Stimulated activated CD4-positive, alpha-beta T cell treated with anti-CD3 and anti-CD28 coated beads, Interleukin-15, amount 100 ng/mL, for 1 hour (primary cell): ENCODE measurements at places on chromosomes 2 and 18.

- DNase-seq = no peak
Observed at GRCh38 chr2:10460366-10460796, 12.3 kb upstream of the ODC1 start.

DNA sequence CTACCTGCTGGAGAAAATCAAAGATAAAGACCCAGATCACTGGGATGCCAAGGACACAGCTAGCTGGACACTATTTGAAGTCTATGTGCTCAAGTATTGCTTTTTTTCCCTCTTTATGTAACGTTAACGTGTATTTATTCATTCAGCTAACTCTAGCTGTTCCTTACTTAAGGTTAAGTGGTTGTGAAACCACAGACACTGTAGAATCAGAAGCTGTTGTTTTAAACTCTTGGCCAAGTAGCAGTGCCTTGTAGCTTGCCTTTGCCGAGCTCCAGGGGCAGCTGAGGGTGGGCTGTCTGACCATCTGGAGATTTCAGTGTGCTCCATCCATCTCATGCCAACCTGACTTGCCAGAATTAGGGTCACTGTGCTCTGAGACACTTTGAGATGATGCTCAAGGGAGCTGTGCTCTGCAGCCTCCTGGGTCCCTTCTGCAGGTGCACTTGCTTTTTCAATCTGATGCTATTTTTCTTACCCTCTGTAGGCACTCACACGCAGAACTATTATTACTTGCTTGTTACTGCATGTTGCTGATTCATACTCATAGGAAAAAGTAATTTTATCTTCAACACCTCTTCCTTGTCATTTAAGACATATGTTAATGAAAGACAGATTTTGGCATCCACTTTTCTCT is 116.2 kb downstream of the METTL8 start:
- DNase-seq = no peak

- DNase-seq = no peak
Observed at GRCh38 chr2:15471606-15472005, 89.5 kb downstream of the NBAS start.

- no peak for DNase-seq
Observed at GRCh38 chr18:74251297-74252038, 40.3 kb downstream of the CYB5A start.

GRCh38 chr2:16584084-16584483 is 81.5 kb downstream of the CYRIA start:
- DNase-seq = no peak

GRCh38 chr2:128275498-128276045 is 43.1 kb downstream of the HS6ST1 start:
- DNase-seq = no peak

DNA sequence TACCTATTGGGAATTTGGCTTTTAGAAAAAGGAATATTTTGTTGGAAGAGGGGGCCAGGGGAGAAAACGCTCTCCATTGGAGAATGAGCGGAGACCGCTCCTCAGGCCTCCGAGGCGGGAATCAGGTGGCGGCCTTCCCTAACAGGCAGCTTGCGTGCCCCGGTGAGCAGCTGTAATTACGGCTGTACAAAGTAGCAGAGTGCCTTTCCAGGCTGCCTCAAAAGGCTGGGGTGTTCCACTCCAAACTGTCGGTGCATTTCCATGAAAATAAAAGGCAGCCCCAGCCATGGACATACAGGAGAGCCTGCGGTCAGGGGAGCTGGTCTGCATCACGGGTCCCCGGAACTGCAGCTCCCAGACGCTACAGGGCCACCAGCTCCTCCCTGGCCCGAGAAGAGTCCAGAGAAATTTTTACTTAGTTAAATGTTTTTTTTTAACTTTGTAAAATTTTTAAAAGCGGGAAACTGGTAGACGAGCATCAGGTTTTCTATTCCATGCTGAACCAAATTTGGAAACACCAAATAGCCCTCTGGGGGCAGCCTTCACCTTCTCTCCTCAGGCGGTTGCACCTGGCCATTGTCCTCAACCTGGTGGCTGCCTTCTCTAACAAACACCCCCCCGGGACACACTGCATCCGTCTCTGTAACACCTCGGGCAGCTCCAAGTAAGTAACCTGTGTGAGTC is 209.3 kb upstream of the SALL3 start:
- no peak for DNase-seq

DNA sequence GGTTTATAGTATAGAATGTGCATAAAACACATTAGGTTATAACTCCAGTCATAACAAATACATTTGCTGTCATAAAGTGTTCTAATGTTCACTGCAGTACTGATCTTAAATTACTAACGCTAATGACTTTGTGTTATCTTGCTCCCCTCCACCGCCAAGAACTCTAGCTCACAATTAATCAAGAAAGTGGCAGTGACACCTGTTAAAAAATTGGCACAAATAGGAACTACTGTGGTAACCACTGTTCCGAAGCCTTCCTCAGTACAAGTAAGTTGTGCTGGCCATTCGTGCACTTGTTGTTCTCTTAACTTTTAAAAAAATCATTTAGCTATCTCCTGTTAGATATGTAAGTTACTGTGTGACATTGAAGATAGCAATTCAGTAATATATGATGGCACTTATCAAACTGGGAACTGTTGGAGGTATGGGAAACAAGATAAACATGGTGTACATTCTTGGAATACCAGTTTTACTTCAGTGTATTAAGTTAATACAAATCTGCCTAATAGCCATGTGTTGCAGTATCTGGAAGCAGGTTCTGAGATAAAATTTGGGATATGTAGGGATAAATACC is 41.2 kb downstream of the TAF4B start:
- DNase-seq = no peak

DNA sequence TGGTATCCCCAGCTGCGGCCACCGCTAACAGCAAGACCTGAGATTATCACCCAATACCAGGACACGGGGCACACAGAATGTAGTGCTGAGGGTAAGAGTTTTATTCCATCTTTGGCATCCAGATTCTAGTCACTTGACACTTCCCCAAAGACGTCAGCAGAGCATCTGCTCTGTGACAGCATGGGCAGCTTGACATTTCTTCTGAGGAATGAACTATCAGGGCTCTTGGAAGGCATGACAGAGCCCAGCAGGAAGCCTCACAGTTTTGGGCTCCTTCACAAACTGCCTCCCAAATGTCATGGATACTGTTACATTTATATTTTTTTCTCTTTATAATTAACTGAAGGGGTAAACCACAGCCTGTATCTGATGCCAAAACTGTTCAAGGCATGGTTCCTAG is 1010.7 kb downstream of the TDRD15 start:
- DNase-seq = no peak

- no peak for DNase-seq
Observed at GRCh38 chr18:26821181-26821580, 44.3 kb downstream of the AQP4 start.

DNA sequence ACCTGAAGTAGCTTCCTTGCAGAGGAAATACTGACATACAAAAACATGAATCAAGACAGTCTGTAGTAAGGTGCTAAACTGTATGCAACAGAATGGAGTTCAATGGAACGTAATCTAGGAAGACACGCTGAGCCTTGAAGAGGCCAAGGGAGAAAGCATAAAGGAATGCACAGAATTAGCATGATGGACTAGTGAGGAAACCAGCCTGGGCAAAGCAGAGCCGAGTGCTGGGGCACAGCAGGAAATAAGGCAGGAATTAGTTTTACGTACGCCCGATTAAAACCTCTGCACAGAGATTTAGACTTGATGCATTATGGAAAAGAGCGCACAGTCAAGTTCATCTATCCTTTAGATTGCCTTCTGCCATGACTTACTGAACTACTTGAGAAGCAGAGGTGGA is 200.3 kb downstream of the DLGAP1 start:
- DNase-seq = no peak

DNA sequence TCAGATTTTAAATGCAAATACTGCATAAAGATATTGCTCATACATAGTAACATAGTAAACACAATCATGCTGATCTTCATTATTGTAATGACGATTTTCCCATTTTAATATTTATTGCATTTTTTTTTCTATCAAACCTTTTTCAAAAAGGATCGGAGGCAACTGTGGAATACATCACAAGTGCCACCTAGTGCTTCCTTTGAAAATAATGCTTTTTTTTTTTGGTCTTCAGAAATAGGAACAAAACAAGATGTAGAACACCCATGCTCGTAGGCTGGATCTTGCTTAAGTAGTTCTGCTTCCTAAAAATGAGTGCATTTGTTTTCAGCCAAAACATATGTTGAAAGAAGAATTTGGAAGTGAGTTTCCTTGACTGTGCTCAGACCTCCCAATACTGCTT is 35.7 kb upstream of the GPR155 start:
- DNase-seq = no peak

- DNase-seq = no peak
Observed at GRCh38 chr2:1743396-1744150, 742 bp downstream of the PXDN start.

- no peak for DNase-seq
Observed at GRCh38 chr2:24461685-24462084, 29.4 kb upstream of the NCOA1 start.
